ENCODE measurements at places on chromosomes 11 and 22. TPM values are rescaled to one million over a fixed set of nuclear protein-coding genes. Genes with fewer than 3 reads are reported as not detected.

GRCh38 chr11:48077251-48077650 is 96.9 kb downstream of the PTPRJ start:
- DNase-seq, result no peak

DNA sequence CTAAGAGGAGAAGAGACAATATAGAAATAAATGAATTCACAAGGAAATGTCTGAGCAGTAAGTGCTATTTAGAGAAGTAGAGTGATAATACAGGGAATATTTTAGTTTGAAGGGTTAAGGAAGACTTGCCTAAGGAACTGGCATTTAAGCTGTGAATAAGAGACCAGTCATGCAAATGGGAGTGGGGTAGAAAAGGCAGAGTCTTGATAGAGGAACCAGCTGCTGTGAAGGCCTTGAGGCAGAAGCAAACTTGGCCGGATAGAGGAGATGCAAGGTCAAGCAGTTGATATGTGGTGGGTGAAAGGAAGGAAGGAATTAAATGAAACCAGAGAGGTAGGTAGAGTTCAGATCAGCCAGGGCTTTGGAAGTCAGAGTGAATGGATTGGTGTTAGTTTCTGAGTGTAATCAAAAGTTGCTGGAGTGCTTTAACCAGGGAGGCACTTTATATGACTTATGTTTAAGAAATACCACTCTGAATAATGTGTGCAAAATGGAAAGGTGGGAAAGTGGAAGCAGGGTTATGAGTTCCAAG is 198.4 kb upstream of the SESN3 start:
- no peak for DNase-seq

DNA sequence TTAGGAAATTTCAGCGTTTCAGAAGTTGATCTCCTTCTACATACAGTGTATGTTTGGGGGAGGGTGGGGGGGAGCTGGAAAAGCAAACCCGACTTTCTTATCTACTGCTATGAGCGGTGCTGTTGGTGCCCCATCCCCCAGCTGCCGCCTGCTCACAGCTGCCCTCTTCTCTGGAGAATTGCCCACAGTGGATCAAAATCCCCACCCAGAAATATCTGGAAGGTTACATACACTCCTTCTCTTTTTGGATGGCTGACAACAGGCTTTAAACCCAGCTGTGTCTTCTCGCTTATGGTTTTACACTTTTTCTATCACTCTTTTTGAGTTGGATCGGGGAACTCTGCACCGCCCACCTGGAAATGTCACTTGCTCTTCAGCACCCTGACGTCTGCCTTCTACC is 56.4 kb downstream of the DHCR7 start:
- DNase-seq, result no peak

GRCh38 chr11:95147364-95147905 is 57.8 kb downstream of the ENDOD1 start:
- DNase-seq, result no peak

DNA sequence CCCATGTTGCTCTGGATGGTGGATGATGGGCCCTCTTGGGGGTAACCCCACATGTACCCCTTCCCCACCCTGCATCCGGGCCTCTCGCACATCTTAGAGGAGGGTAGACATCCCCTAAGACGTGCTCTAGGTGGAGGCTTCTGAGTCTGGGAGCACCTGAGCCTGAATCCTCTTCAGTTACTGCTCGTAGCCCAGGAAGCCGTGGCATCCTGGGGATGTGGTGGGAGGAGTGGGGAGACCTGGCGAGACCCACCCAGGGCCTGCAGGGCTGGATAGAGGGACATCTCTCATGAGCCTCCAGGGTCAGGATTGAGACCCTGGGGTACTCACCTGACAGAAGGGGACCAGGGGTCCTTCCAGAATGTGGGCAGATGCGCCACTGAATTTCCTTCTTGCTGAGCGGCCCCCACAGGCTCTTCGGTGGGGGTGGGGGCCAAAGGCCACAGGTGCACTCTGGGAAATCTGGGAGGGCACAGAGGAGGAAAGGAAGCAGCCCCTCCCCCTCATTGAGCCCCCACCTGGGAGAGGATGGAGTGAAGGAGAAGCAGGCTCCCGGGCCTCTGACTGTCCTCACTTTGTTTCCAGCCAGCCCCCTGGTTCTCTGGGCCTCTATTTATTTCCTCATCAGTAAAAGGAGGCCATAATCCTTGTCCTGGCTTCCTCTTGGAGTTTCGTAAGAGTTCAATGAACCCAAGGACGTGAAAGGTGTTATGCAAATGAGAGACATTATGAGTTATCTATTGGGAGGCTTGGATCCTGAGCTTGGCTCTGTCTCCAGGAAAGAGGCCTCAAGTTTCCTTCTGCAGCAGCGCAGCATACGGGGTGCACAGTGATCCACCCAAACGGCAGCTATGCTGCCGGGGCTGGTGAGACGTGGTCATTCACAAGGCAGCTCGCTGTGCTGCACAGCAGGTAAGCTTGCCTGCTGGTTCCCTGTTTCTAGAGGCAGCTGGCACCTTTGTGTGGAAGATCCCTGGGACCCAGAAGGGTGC is 31.2 kb downstream of the KCNJ4 start:
- DNase-seq, result no peak

- DNase-seq, result no peak
Observed at GRCh38 chr11:17907046-17907445, 105.8 kb downstream of the SERGEF start.

DNA sequence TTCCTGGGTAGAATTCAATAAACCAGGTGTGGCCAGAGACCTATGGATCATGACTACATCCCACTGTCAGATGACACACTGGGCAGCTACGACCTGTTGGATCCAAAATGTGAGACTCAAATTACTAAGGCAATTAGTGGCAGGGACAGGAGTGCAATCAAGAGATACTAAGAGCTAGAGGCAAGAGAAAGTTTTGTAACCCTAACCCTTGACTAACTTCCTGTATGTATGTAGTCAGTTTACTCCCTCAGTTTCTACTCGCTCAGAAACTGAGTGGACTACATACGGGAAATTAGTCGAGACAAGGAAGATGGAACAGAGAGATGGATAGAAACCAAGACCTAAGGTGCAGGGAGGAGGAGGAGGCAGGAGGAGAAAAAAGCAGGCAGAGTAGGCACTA is 2.7 kb downstream of the CYB5R2 start:
- DNase-seq, result no peak

GRCh38 chr11:95522874-95523273 is 266.7 kb downstream of the FAM76B start:
- no peak for DNase-seq

DNA sequence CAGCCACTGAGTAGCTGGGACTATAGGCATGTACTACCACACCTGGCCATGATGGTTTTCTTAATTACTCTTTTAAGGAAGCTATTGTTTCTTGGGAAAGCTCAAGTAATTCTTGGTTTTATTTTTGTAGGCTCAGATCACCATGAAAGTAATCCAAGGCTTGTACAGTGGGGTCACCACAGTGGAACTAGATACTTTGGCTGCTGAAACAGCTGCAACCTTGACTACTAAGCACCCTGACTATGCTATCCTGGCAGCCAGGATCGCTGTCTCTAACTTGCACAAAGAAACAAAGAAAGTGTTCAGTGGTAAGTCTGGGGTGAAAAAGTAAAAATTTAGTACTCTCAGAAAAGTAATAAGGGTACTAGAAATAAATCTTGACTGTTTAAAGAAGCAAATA is 11.3 kb downstream of the RRM1 start:
- DNase-seq, result no peak

- DNase-seq, result no peak
Observed at GRCh38 chr11:6717426-6717825, 34.3 kb upstream of the MRPL17 start.

Gene MAP6
- total RNA-seq, result 0.07 TPM

Gene PRR33
- total RNA-seq, result not detected

Gene TENM4
- not detected for total RNA-seq

Gene MRGPRX2
- total RNA-seq, result not detected

Gene MRGPRE
- not detected for total RNA-seq

Gene AQP11
- 0.50 TPM for total RNA-seq

Gene PDGFD
- total RNA-seq, result 0.15 TPM

Data from CD8-positive, alpha-beta memory T cell (primary cell).